ENCODE measurements at places on chromosomes 5 and 9. TPM values are rescaled to one million over a fixed set of nuclear protein-coding genes. Genes with fewer than 3 reads are reported as not detected.

Gene OSMR
- not detected for polyA plus RNA-seq

Gene PCDHB6
- 1.6 TPM for polyA plus RNA-seq

Gene PDCD1LG2
- polyA plus RNA-seq = not detected

Gene ACOT12
- 3.0 TPM for polyA plus RNA-seq

Gene MEGF10
- polyA plus RNA-seq = 0.18 TPM

Gene IFNA13
- polyA plus RNA-seq = not detected

Gene ITK
- not detected for polyA plus RNA-seq

Gene ADAMTS2
- polyA plus RNA-seq = 0.61 TPM

Gene TNFSF15
- not detected for polyA plus RNA-seq

Gene BHMT2
- not detected for polyA plus RNA-seq

Gene CCDC192
- not detected for polyA plus RNA-seq

Gene F2RL2
- not detected for polyA plus RNA-seq

Gene IZUMO3
- not detected for polyA plus RNA-seq

Gene CCNO
- polyA plus RNA-seq = 0.16 TPM

Gene CCNI2
- not detected for polyA plus RNA-seq

Gene SPATA31A6
- polyA plus RNA-seq = not detected

Gene BAAT
- 0.44 TPM for polyA plus RNA-seq

Gene DAB2
- polyA plus RNA-seq = 0.63 TPM

Gene SPARC
- polyA plus RNA-seq = 15.3 TPM

Gene DNM1
- polyA plus RNA-seq = 180 TPM

Gene LRRTM2
- 6.1 TPM for polyA plus RNA-seq

All from neural cell (in vitro differentiated cells).